ENCODE measurements at places on chromosomes 6 and 20.

- peak; percentile 79 for DNase-seq
Measured at GRCh38 chr20:33431797-33432381, 11.7 kb downstream of the SNTA1 start.

- DNase-seq = peak; percentile 56
Measured at GRCh38 chr20:36855241-36855657, 20.7 kb upstream of the TLDC2 start.

GRCh38 chr6:88538840-88539239 lies 372.7 kb upstream of the CNR1 start:
- no peak for DNase-seq

DNA sequence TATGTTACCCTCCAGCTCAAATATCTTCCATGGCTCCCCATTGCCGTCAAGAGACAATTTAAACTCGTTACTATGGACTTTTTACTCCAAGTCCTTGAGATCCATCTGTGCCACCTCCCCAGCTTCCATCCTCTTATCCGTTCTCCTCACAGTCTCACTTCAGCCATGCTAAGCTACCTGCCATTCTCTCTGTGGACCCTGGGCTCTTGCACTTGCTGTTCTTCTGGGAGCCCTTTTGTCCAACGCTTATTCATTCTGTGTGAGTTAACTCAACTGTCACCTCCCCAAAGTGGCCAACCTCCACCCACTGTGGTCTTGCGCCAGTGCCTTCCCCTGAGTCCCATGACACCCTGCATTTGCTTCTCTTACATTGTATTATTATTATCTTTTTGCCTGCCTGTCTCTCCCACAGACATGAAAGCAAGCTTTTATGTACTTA lies 132.4 kb downstream of the BCAS1 start:
- no peak for DNase-seq

DNA sequence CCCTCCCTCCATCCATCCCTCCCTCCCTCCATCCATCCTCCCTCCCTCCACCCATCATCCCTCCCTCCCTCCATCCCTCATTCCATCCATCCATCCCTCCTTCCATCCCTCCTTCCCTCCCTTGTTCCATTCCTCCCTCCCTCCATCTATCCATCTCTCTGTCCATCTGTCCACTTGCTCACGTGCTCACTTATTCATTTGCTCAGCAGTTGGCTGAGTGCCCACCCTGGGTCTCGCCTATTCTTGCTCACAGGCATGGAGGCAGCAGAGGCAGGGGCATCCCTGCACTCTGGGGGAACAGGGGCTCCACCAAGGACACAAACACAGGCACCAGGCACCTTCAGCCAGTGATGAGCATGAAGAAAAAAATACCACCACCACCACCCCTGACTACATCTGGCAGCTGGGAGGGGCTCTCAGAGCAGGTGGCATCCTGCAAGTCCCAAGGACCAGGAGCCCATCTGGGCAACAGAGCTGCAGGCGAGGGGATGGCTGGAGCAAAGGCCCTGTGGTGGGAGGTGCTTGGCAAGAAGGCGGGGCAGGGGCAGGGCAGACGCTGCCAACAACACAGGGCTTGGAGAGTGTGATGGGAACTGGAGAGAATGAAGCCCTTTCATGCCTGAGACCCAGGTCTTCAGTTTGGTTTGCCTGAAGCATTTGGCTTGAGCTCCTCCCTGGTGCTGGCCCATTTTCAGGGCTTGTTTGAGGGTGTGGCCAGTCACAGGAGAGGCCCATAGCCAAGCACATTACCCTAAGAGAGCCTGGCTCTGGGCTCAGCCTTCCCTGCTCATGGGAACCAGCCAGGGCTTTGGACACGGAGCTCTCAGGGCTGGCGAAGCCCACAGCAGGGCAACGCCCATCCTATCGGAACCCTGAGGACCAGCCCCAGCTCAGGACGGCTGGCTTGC lies 40.2 kb upstream of the MRGBP start:
- DNase-seq = no peak

- DNase-seq = no peak
Measured at GRCh38 chr6:27532820-27533538, 60.1 kb upstream of the ZNF184 start.

- no peak for DNase-seq
Measured at GRCh38 chr6:115947966-115948541, 112.6 kb downstream of the FRK start.

DNA sequence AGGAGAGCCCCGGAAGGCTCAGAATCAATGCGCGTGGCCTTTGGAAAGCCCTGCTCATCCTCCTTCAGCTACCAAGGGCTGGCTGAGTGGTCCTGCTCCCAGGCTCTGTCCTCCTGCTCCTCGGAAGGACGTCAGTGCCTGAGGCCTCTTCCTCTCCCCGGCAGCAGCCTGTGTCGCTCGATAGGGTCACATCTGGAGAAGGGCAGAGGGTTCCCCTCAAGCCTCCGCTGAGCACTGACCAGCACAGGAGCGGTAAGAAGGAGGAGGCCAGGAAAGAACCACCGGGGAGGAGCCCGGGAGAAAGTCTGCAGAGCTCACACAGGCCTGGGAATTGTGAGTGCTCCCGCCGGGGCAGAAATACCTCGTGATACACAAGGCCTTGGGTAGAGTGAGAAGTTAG lies 21.2 kb downstream of the KIF25 start:
- peak; percentile 11 for DNase-seq

DNA sequence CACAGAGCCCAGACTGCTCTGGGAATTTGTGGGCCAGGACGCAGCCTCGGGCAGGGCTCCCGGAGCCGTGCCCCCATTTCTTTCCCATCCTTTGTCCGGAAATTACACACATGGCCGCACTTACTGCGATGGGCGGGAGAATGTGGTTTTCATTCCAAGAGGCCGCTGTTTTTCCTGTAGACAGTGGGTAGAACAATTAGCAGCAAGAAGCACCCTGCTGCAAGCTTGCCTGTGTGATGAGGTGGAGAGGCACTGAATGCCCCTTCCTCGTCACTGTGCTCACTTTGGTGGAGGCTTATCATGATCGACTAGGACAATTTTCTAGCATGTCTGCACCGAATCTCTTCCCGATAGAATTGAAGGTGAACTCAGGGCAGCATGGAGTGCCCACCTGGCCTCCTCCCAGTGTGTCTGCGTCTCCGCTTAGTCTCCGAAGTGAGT lies 102.8 kb downstream of the DACT2 start:
- no peak for DNase-seq

GRCh38 chr6:137427656-137428290 lies 66.4 kb downstream of the OLIG3 start:
- DNase-seq = no peak

DNA sequence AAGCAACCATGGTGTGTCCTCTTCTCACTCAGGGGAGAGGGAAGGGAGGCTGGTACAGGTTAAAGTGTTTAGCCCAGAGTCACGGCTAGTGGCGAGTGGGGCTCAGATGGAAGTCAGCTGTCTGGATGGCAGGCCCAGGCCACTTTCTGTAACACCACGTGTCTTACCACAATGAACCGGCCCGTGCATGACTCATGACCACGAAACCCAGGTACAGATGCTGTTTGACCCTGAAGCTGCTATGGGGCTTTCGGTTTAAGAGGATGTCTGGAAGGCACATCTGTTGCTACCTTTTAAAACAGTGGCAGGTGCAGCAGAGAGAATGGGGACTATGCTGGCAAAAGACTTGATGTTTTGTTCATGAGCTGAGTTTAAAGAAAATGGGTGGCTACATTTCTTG lies 36.5 kb upstream of the MPC1 start:
- no peak for DNase-seq

GRCh38 chr6:142523515-142524375 lies 221.9 kb downstream of the ADGRG6 start:
- DNase-seq = no peak

- DNase-seq = no peak
Measured at GRCh38 chr20:46931699-46932098, 37.1 kb downstream of the EYA2 start.

DNA sequence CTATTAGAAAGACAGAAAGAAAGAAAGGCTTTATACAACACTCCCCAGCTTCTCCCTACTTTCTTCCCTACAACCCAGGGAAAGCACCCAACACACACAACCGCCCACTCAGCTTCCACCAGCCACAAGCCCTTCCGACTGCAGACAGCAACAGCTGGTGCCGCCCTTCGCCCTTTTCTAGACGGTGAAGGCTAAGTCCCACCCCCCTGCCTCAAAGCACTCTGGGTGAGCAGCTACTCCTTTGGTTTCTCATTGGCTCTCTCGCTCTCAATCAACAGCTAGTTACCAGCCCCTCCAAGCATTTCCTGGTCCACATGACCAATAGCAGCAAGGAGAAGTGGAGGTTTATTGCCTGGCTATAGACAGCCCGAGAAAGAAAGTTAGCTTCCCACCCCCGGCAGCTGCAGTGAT lies 230.1 kb upstream of the MOCS1 start:
- DNase-seq = no peak

DNA sequence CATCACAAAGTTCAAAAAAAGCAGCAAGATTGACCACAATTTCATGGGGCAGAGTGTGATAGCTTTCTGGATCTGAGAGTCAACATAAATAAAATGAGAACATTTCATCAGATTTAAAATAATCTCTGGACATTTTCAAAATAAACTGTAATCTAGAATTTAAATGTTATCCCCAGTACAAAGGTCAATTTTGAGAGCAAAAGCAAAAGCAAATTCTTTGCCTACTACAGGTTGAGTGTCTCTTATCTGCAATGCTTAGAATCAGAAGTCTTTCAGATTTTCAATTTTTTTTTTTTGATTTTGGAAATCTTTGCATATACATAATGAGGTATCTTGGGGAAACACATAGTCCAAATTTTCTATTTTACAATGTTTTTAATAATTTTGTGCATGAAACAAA lies 67.6 kb upstream of the LYRM2 start:
- no peak for DNase-seq

- no peak for DNase-seq
Measured at GRCh38 chr6:167079853-167080297, 43.0 kb upstream of the CCR6 start.

DNA sequence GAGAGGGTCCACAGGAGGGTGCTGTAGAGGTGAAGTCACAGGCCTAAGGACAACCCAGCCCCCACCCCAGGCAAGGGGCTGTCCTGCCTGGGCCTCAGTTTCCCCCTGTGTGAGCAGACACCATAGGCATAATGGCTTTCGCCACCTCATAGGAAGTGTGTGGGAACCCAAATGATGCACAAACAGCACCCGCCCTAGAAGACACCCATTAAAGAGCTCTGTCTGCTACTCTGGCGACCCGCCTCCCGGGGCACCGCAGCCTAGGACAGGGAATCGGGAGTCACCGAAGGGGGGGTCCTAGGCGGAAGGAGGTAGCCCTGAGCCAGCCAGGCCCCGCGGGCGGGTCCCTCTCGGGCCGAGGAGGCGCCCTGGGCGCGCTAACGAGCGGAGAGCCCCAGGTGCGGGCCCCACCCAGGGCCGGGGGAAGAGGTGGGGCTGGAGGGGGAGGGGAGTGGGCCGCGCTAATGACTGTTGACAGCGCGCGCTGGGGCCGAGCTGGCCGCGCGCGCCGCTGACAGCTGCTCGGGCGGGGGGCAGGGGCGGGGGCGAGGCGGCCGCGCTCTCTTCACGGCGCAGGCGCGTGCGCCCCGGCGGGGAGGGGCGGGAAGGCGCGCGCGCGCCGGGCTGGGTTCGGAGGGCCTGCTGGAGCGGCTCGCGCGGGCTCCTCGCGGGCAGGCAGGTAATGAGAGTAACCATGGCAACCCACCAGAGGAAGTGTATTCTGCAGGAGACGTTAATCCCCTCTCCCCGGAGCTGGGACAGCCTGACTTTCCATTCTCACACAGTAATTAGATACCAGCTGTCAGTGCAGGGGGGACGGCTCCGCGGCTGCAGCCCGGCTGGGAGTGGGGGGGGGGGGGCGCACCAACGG lies 48.9 kb downstream of the NOL4L start:
- no peak for DNase-seq

Data from adrenal gland (tissue), 19 donors.